ENCODE measurements at places on chromosomes 5 and 9.
A peak's percentile ranks its signal among the peaks of the same experiment; 100 is the strongest.

DNA sequence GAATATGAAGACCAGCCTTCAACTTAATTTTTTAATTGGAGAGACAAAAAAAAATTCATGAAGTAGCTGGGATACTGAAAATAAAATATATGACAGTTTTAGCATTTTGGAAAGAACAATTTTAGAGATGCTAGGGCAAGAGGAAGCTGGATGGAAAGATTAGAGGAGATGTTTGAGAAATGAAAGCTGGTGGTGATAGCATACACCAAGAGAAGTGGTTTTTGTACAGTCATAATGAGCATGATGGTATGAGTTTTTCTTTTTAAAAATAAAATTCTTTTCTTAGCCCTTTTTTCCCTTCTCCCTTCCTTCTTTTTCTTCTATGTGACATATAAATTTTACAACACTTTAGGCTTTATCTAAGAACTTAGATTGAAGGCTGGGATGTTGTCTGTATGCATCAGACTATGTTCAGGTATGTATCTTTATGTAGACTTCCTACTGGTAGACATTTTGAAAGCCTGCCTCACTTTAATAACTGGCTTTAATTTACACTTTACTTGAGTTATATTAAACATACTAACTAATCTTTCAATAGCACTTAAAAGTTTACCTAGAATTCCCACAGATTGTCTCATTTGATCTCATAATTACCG is 522.5 kb downstream of the TLE4 start:
- DNase-seq: no peak

DNA sequence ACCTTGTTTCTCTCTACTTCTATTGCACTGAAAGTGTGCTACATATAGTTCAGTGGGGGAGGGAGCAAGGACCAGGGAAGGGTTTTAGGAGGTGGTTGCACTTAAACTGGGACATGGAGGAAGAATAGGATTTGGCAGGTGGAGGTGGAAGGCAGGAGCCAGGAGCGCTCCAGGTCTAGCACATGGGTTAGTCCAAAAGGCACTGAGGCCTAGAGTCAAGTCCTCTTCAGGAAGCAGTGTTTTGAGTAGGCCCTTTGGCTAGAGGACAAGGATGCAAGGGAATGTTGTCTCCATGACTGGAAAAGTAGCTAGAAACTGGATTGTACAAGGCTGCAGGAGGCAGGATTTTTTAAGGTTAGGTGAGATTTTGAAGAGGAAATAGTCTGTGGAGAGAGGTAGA is 31.5 kb downstream of the AOPEP start:
- DNase-seq: no peak

DNA sequence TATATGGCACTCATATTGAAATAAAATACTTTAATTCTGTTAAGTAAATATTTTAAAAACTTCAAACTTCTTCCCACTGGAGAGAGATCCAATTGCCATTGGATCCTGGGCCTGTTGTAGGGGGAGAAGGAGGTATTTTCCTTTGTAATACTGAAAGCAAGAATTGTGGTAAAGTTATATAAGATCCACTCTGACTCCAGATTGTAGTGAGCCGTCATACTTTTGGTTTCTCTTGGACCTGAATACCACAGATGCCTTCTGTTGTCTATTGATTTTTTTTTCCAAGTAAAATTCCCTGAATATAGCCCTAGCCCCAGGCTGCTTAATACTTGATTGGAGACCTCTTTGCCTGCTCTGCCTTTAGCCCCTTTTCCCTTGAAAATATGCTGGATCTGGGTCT is 86.9 kb downstream of the ATG10 start:
- no peak for DNase-seq

- peak; percentile 98 for DNase-seq
Measured at GRCh38 chr9:94139672-94140417, 55.6 kb downstream of the PTPDC1 start.

DNA sequence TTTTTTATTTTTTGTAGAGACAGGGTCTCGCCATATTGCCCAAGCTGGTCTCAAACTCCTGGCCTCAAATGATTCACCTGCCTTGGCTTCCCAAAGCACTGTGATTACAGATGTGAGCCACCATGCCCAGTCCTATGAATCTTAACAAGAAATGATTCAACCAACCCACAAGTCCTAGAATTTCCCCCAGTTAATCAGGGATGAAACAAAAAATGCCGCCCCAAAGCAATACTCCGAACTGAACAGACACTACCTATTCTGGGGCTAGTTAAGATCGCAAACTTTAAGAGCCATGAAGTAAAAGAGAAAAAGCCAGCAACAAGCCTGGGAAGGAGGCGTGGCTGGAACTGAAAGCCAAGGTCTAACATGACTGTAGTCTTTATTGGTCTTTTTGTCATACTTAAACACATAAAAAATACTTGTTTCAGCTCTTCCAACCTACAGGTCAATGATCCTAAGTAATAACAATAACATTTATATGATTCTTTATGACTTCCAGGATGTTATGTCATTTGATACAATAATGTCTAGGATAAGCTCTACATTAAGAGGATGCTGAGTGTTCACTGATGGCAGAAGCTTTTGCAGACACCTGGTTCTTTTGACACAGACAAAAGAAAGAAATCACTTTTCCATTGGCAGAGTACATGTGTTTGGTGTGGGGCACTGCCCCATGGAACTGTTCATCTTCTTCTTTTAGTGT is 361.1 kb upstream of the TLE4 start:
- DNase-seq: no peak

DNA sequence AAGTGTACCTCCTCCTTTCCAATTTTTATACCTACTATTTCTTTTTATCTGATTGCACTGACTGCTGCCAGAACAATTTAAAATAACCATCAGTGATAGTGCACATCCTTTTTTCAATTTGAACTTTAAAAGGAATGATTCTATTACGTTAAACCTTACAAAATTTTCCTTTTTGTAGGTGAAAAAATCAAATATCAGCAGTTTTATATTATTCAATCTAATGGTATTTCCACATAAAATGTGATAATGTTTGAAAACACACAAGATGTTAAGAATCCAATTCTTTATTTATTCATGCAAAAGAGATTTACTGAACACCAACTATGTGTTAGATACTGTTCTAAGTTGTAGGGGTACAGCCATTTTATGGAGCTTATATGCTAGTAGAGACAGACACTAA is 105.7 kb downstream of the GDNF start:
- DNase-seq: no peak

DNA sequence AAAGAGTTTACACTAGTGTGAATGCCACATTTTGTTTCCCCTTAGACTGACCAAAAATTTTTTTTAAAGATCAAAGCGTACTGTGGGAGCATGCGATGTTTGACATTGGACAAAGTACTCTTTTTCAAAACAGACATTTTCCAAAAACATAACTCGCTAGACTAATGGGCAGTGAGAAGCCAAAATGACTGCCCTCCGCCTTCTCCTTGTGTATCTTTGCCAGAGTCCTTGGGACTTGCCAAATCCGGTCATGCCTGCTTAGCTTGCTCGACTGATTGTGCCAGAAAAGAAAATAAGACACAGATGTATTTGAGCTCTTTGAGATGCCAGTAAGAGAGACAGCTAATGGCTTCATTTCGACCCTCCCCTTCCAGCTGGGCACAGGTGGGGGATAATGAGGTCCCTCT is 157.5 kb downstream of the MAPKAP1 start:
- DNase-seq: peak; percentile 54

DNA sequence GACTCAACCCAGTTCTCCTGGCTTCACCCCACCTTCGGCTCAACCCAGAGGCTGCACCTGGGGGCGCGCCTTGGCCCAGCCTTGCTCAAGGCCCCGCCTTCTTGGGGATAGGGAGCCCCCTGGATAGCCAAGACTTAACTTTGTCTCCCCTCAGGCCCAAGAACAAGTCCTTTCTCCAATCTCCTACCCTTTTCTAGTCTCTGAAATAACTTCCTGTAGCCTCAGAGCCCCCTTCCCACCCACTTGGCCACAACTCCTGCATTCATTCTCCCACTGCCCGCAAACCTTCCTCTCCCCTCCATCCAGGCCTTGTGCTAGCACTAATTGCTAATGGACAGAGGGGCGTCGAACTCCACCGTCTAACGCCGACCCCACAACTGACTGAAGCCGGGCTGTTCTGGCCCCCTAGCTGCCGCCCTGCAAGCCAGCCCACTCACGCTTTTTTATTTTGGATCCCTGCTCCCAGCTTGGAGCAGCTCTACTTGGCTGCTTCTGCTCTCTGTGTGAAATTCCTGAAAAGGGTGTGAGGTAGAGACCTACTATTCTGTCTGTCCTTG is 579 bp upstream of the ASTN2 start:
- no peak for DNase-seq
